ENCODE measurements at places on chromosomes 2 and 18. TPM values are rescaled to one million over a fixed set of nuclear protein-coding genes. Genes with fewer than 3 reads are reported as not detected.

The NOSTRIN gene
- 9.2 TPM for total RNA-seq

The MRPL33 gene
- 187 TPM for total RNA-seq

The RAB6C gene
- 0.09 TPM for total RNA-seq

The GPR155 gene
- total RNA-seq: 3.8 TPM

The DCDC2C gene
- total RNA-seq: 0.18 TPM

The GATA6 gene
- total RNA-seq: 1.4 TPM

The TPGS2 gene
- 34.2 TPM for total RNA-seq

The CAPN14 gene
- total RNA-seq: 0.09 TPM

The VSNL1 gene
- total RNA-seq: 2.3 TPM

All from muscle of leg (tissue), 16 donors.